Stimulated activated CD4-positive, alpha-beta T cell treated with anti-CD3 and anti-CD28 coated beads, Interleukin-15, amount 100 ng/mL, for 1 hour (primary cell): ENCODE measurements at places on chromosomes 2 and 18.

DNA sequence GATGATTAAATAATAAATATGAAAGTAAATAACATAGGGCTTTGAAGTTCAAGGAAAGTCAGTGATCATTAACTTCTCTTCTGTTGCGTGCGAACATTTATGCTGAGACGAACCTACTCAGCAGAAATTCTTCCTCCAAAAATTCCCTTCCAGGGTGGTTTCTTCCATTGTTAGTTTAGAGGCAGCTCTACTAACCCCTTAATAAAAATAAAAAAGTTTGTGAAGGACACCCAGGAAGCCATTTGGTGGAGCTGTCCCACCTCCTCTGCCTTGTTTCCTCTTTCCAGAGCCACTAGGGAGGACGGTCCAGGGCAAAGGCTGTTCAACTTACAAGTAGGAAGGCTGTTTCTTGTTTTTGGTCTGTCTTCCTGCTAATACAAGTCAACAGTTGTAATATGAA lies 2.1 kb upstream of the SMAD2 start:
- no peak for DNase-seq

DNA sequence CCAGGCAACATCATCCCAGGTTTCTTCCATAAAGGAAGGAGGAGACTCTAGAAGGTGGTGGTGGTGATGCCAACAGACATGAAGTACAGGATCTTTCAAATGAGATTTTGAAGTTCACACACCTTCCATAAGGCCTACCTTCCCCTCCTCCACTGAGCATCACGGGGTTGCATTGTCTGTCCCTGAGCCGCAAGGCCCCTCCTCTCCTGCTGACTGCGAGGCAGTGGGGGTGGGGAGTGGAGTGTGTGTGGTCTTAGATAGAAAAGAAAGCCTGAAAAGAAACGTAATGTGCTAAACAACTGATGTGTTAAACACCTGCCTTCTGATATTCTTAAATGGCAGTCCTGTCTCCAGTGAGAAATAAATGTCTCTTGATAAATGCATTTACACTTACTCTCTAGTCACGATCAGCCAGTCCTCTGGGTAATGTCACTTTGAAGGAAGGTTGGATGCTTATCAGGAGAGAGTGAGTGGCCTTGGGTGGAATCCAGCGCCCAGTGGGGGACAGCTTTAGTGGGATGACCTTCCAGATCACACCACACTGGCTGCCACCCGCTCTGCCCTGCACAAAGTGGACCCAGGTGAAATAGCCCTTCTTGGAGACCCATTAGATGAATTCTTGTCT lies 5.5 kb upstream of the SCYGR5 start:
- no peak for DNase-seq

DNA sequence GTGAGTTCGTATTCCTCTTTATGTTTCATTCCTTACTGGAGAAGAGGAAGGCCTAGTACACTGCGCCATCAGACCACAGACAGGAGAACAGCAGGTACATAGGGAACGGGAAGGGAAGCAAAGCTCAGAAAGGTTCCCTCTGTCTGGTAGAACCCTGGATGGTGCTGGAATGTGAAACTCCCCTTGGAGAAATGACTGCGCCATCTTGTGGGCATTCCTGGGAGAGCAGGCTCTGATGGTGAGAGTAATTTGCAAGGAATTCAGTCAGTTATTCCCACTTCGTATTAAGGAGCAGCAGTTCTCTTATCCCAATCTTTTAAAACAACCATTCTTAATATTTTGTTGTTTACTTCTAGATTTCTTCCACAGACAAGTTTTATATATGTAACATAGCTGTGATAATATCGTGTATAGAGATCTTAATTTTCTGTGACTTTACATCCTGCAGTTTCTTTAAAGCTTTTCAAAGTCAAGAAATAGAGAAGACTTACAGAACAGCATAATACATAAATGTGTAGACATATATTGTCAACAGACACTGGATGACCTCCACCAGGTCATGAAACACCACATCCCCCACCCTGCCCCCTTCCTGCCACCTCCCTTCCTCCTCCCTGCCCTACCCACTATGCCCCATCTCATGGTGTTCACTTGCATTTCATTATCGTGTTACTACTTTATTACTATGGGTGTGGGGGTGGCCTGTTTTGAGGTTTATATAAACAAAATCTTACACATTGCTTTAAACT lies 83.9 kb downstream of the ARHGEF4 start:
- DNase-seq: peak; percentile 22

- DNase-seq: no peak
These were observed 88.2 kb upstream of the VWC2L start for GRCh38 chr2:214322662-214323061.

- no peak for DNase-seq
These were observed 72.1 kb upstream of the PXDN start for GRCh38 chr2:1816414-1816911.

GRCh38 chr2:151523850-151524249 lies 114.1 kb downstream of the RIF1 start:
- DNase-seq: no peak

DNA sequence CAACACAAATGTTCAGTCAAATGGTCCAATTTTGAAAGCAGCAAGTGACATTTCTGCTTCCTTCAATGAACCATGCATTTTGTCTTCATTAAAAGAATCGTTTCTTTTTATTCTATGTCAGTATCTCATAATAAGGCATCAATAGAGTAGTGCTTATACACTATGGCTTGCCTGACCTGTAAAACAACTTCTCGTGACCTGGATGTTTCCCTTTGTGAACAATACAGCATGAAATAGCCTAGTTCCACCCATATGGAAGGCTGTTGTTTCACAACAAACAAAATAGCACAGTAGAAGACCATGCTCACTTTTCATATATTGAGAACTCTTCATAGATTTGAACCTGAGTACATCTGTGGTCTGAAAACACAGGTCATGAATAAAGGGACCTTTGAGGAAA lies 104.3 kb upstream of the PIK3C3 start:
- DNase-seq: no peak

- DNase-seq: no peak
These were observed 627.6 kb downstream of the CCDC85A start for GRCh38 chr2:56811401-56811800.

DNA sequence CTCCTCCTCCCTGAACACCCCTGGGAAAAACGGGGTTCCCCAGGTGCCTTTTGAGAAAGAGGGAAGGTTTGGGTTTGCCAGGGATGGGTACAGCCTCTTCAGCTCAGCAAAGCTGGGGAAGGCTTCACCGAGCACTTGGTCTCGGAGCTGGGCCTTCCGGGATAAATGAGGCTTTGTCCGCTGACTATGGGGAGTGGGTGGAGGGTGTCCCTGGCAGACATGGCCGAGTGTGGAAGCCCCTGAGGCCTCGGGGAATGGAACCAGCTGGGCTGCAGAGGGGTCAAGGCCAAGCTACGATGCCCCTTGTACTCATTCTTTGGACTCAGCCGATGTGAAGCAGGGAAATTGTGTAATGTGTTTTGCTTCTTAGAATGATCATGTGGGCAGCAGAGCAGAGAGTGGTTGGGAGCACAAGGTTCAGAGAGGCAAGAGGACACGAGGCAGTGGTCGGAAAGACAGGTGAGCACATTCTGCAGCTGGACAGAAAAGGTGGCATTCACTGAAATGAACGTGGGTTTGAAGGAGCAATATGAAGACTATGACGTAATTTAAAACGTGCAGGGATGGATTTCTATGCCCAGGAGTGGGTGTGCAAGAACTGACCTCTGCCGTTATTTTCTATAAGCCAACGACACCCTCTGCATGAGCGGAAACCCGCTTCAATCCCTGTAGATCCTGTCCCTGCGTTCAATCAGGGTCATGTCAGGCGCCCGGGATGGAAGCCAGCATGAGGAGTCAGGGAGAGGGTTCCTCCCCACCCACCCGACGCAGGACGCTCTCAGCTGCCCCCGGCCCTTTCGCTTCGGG lies 142.6 kb downstream of the PXDN start:
- no peak for DNase-seq

DNA sequence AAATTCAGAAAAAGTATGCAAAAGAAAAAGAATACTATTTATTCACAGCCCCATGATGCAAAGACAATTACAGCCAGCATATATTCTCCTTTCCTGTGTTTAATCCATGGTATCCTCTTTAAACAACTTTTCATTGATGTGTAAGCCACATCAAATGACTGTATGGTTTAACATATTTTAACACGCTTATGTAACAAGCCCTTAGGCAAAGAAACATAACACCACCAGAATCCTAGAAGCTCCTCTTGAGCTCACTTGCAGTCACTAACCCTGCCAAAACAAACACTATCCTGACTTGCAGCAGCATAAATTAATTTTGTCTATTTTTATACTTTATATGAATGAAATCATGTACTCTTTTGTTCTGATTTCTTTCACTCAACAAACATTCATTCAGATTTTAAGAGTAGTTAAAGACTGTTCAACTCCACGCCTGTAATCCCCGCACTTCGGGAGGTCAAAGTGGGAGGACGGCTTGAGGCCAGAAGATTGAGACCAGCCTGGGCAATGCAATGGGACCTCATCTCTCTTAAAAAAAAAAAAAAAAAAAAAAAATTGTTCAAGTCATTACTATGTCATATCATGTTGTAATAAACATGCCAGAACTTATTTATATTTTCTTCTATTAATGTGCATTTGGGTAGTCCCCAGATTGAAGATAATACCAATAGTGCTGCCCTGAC lies 226.3 kb downstream of the NBAS start:
- DNase-seq: no peak

- no peak for DNase-seq
These were observed 59.6 kb upstream of the REL start for GRCh38 chr2:60821587-60822302.

DNA sequence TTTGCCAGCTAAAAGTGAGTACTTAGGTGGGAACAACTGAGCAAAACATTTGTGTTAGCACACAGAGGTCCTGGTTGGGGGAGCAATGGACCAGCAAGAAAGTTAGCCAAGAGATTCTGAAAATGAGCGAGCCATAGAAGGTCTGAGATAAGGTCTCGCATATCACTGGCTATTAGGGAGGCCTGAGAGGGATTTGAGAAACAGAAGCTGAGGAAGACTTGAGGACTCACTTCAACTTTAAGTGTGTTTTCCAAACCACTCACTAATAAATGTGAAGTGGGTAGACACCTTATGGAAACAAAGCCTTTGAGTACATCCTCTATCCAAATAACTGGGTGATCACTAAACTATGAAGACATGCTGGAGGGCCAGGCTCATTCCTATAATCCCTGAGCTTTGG lies 958.5 kb downstream of the DPP10 start:
- DNase-seq: no peak

GRCh38 chr2:86368161-86368824 lies 30.9 kb upstream of the REEP1 start:
- peak; percentile 19 for DNase-seq

GRCh38 chr2:99648178-99648844 lies 158.5 kb upstream of the REV1 start:
- DNase-seq: no peak

DNA sequence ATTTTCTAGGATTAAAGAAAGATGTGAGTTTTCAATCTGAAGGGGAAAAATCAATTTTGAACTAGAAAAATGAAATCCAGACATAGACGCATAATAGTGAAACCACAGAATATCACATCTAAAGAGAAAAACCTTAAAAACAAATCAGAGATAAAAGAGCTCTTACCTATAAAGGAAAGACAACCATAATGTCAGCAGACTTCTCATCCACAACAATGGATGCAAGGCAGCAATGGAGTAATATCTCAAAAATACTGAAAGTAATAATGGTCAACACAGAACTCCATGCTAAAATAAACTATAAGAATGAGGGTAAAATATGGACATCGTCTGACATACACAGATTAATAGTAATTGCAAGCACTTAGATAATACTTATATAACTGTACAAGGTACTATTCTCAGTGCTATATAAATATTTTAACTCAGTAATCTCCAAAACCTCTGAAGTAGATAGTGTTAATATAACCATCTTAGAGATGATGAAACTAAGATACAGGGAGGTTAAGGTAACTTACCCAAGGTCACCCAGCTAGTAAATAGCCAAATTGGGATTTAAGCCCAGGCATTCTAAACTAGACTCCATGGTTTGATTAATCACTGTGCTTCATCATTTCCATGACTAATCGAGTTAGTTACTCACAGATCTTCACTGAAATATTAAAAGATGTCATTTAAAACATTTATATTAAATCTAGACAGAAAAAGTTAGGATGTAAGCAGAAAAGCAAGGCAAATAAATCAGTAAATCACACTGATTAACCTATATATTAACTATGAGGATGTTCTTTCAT lies 89.4 kb upstream of the SPTBN1 start:
- DNase-seq: no peak

GRCh38 chr2:158313734-158314133 lies 142.8 kb downstream of the CCDC148 start:
- no peak for DNase-seq

DNA sequence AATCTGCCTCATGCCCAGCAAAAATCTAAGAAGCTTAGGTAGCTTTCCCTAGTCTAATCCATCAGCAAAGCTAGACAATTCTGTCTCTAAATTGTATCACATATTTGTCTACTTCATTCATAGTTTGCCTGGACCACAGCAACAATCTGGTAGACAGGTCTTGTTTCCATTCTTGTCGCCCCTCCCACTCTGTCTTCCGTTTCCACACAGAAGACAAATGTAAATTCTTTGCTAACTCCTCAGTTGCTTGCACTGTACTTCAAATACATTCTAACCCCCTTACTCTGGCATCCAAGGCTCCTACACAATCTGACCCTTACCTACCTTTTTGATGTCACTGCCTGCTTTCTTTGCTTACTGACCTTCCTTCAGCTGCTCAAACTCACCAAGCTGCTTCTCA lies 40.1 kb downstream of the THUMPD2 start:
- no peak for DNase-seq

GRCh38 chr2:189505492-189505891 lies 64.2 kb downstream of the WDR75 start:
- DNase-seq: no peak

- no peak for DNase-seq
These were observed 106.2 kb downstream of the LPIN1 start for GRCh38 chr2:11852526-11853196.

GRCh38 chr2:1662606-1663180 lies 81.6 kb downstream of the PXDN start:
- DNase-seq: no peak

- no peak for DNase-seq
These were observed 4.7 kb upstream of the SP3 start for GRCh38 chr2:173969886-173970285.

- DNase-seq: no peak
These were observed 20.4 kb downstream of the C18orf54 start for GRCh38 chr18:54378057-54378456.

DNA sequence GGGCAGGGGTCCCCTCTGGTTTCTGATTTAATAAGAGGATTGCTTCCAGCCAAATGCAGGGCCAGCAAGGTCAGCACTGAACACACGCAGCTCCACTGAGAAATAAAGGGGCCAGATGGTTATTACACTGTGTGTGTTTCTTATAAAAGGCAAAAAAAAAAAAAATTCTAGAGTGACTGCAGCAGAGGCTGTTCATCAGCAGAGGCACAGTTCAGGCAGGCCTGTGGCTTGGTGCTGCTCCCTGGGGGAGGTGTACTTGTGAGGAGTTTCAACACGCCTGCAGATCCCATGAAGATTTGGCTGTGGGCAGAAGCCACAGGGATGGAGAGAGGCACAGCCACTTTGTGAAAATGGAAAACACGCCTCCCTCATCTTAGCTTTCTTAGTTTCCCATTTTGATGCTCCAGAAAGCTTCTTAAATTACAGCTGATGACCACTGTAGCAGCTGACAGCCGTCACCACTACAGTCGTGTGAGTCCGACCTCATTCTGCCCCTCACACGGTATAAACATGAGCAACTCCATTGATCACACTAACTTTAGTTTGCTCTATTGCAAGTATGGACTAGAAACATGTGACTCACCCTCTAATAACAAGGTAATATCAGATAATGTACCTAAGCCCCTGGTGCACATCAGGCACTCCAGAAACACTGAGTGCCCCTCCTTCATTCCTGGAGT lies 726.5 kb upstream of the RAB6C start:
- no peak for DNase-seq
